Aorta (tissue), 5 donors: ENCODE measurements at places on chromosomes 7 and 10.

DNA sequence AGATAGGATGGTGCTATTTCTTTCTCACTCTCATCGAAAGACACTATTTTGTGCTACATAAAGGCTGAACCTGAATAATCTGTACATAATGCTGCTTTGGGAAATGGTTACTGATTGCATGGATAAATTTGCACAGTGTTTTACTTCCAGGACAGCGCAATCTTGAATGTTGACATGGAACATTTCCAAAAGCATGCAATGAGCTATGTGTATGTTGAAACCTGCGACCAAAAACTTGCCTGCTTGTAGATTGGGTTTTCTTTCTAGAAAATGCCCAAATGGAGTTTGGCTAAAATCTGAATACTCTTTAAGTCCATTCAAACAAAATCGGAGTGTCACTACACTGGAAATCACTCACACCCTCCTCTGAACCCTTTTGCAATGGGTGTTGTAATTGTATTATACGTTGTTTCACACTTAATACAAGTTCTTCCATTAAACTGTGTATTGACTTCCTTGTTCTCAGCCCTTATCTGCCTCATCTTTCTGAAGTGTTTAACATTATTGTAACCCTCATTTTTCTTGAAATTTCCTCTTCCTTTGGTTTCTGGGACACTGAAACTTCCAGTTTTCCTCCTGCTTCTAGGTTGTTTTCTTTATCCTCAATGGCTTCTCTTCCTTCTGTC, 73.7 kb upstream of the CAPZA2 start:
- no peak for DNase-seq

DNA sequence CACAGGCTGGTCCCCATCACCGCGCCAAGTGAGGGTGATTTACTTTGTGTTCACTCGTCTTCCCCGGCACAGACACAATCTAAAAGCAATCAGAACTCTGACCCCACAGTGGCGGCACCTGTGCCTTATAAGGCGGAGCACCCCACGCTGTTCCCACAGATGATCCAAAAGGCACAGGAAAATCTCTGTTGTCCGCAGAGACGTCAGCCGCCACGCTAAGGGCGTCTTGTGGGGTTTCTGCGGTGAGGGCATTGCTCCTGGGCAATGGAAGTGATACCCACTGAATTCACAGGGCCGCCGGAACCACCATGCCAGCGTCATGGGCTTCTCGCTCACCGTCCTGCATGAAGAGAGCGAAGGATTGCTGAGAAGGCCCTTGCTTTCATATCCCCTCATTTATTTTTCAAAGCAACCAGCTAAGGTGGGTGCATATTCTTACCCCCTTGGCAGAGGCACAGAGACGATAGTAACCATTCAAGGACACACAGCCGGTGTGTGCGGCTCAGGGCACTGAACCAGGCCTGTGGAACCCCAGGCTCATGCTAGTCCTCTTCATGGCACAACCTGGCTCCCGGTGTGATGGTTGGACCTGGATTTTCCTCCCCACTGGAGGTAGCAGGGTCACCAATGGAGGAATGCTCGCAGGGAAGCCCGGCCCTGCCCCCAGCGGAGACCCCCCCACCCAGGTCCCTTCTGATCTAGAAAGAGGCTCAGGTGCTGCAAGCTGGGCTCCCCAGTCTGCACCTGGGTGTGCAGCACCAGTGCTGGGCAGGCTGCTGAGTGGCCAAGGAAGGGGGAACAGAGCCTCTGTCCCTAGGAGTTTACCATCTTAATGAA, 279.0 kb downstream of the TCERG1L start:
- DNase-seq, result no peak

DNA sequence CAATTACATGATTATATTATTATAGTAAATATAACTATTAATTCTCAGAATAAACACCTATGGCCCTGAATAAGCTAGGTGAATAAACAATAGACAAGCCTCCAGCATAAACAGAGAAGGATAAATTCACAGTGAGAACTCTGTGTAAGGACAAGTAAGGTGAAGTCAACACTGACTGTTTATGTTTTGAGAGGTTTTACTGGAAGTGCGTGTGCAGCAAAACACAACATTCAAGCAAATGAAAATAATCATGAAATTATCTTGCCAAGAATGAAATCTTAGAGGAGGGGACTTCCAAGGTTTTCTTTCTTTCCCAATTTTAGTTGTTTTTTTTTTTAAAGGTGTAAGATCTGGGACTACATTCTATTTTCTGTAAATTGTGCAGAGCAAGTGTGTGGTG, 112.5 kb downstream of the MACC1 start:
- no peak for DNase-seq

DNA sequence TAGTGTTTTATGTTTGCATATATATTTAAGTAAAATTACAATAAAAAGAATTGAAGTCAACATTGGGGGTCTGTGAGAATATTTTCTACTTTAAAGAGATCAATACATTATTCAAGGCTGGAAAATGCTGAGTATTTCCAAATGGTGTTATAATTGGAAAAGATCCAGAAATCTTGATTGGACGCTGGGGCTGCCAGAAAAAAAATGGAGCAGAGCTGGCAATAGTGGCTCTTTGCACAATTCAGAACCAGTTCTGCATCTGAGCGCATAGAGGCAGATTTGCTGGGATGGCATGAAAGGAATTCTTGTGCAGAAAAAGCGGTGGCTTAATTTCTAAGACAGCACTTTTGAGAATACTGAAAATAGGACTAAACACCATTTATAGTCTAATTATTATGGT, 10.8 kb upstream of the VWC2 start:
- no peak for DNase-seq

GRCh38 chr10:118926903-118927302, 102.6 kb upstream of the NANOS1 start:
- DNase-seq, result no peak

- no peak for DNase-seq
These were observed 451.5 kb downstream of the SORCS1 start for GRCh38 chr10:106712988-106713387.

- DNase-seq, result no peak
These were observed 54.2 kb upstream of the PARD3 start for GRCh38 chr10:34869135-34869836.

DNA sequence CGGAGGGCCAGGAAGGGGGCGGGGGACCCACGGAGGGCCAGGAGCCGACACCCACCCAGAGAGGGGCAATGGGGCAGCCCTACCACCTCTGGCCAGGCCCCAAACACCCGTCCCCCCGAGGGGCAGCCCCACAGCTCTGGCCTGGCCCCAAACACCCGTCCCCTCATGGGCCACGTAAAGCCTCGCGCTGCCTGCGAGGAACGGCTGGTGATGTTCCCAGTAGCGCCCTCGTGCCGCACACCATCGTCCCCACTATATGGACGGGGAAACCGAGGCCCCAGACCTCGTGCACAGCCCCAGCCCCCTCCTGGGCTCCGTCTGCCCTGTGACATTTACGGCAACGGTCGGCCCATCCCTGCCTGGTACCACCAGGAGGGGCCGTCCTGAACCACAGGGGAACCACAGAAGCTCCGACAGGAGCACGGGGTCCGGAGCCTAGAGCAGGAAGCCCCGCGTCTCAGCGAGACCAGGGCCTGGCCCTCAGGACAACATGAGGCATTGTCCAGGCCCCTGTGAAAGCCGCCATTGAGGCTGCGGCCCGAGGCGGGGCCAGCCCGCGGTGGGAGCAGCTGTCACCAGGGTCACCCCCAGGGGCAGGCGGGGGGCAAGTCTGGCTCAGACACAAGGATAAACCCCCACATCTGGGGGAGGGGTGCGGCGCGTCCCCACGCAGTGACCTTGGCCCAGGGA, 35.6 kb downstream of the GET4 start:
- no peak for DNase-seq

GRCh38 chr7:30646154-30646553, 36.1 kb downstream of the CRHR2 start:
- no peak for DNase-seq
